A549 treated with CORT108297 at 1 μM for 4 hours (cell line): ENCODE measurements at places on chromosomes 16 and 17. TPM values are rescaled to one million over a fixed set of nuclear protein-coding genes. Genes with fewer than 3 reads are reported as not detected.

MILR1 gene
- total RNA-seq = 1.3 to 2.4 TPM (median 2.0 TPM) in 5 replicates

CDRT15 gene
- total RNA-seq = not detected in 5 replicates

SCNN1G gene
- 0.09 to 0.18 TPM (median 0.13 TPM) in 5 replicates for total RNA-seq

MYH11 gene
- total RNA-seq = 0.02 to 0.13 TPM (median 0.10 TPM) in 5 replicates

KRTAP9-7 gene
- total RNA-seq = not detected in 5 replicates

RNF227 gene
- total RNA-seq = 1.2 to 1.9 TPM (median 1.5 TPM) in 5 replicates

PYDC1 gene
- not detected in 5 replicates for total RNA-seq

GOSR1 gene
- 31.7 to 45.9 TPM (median 34.1 TPM) in 5 replicates for total RNA-seq

PRAC2 gene
- not detected in 5 replicates for total RNA-seq

KRTAP4-9 gene
- total RNA-seq = not detected in 5 replicates

AURKB gene
- 156 to 178 TPM (median 158 TPM) in 5 replicates for total RNA-seq

CMTM2 gene
- not detected in 5 replicates for total RNA-seq

ABCC12 gene
- total RNA-seq = 0.05 to 0.16 TPM (median 0.12 TPM) in 4 of 5 replicates, not detected in the other

C16orf54 gene
- not detected in 5 replicates for total RNA-seq

CUEDC1 gene
- 47.0 to 60.8 TPM (median 54.7 TPM) in 5 replicates for total RNA-seq

LHX1 gene
- total RNA-seq = 2.1 to 3.2 TPM (median 2.6 TPM) in 5 replicates

PABPN1L gene
- total RNA-seq = not detected in 5 replicates

ALKBH5 gene
- total RNA-seq = 47.5 to 59.1 TPM (median 51.3 TPM) in 5 replicates

GAS7 gene
- total RNA-seq = 0.29 to 0.52 TPM (median 0.41 TPM) in 5 replicates

KRTAP16-1 gene
- not detected in 5 replicates for total RNA-seq

CDR2L gene
- total RNA-seq = 37.1 to 57.1 TPM (median 52.4 TPM) in 5 replicates

RAB11FIP4 gene
- 1.2 to 2.0 TPM (median 1.7 TPM) in 5 replicates for total RNA-seq

SLFN14 gene
- total RNA-seq = not detected in 5 replicates

TMEM100 gene
- not detected in 5 replicates for total RNA-seq

HBA2 gene
- total RNA-seq = 0.24 to 0.60 TPM (median 0.47 TPM) in 4 of 5 replicates, not detected in the other

GCGR gene
- 0.17 to 0.50 TPM (median 0.23 TPM) in 5 replicates for total RNA-seq

HOXB6 gene
- total RNA-seq = 4.2 to 6.5 TPM (median 6.2 TPM) in 5 replicates

CA7 gene
- total RNA-seq = 0.05 to 0.09 TPM (median 0.06 TPM) in 3 of 5 replicates, not detected in the others

CCL18 gene
- not detected in 5 replicates for total RNA-seq
